Left lung (tissue), 14 donors: ENCODE measurements at places on chromosomes 2 and 18. TPM values are rescaled to one million over a fixed set of nuclear protein-coding genes. Genes with fewer than 3 reads are reported as not detected.

NOL4 gene
- polyA plus RNA-seq, result 1.1 TPM

VWC2L gene
- not detected for polyA plus RNA-seq

GTF3C2 gene
- 68.9 TPM for polyA plus RNA-seq

KIF3C gene
- 19.8 TPM for polyA plus RNA-seq

SF3B6 gene
- 119 TPM for polyA plus RNA-seq

LIMS3 gene
- 2.4 TPM for polyA plus RNA-seq

RBKS gene
- polyA plus RNA-seq, result 3.2 TPM

DNA sequence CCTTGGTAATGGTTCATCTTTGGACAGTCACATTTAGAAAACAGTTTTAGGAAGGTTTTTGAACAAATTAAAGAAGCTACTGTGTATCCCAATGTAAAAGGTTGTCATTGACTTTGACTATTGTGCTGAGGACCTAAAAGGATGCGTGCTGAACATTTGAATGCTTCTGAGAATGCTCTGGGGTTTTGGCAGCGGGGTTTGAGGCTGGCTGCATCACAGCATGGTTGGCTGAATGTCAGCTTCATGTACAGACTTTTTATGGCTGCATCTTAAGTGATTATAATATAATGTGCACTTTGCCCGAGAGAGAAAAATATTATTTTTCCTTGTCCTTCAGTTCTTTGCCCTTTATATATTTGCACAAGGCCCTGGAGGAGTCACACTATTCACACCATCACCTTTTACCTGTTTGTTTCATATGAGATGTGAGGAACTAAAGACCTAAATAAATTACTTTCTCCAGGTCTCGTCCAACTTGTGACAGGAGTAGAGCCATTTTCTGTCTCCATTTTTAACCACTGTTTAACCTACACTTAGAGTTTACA lies 125.9 kb downstream of the CCDC85A start:
- no peaks in the 10 kb centered on the region for H3K36me3 ChIP-seq
- no peaks in the 10 kb centered on the region for H3K27me3 ChIP-seq
- no peak for DNase-seq
- H3K4me3 ChIP-seq, result no peak overlapping the region
- H3K27ac ChIP-seq, result no peak overlapping the region

GRCh38 chr2:127365211-127365643 lies 22.5 kb downstream of the MAP3K2 start:
- H3K27me3 ChIP-seq, result no peaks in the 10 kb centered on the region
- DNase-seq, result no peak
- no peaks in the 10 kb centered on the region for H3K4me1 ChIP-seq
- no peaks in the 10 kb centered on the region for H3K36me3 ChIP-seq
- no peak overlapping the region for H3K4me3 ChIP-seq

DNA sequence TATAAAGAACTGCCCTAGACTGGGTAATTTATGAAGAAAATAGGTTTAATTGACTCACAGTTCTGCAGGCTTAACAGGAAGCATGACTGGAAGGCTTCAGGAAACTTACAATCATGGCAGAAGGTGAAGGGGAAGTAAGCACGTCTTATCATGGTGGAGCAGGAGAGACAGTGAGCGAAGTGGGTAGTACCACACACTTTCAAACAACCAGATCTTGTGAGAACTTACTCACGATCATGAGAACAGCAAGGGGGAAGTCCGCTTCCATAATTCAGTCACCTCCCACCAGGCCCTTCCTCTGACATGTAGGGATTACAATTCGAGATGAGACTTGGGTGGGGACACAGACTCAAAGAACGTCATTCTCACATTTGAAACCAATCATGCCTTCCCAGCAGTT lies 260.1 kb upstream of the FAM98A start:
- DNase-seq, result no peak
- no peaks in the 10 kb centered on the region for H3K4me1 ChIP-seq
- no peaks in the 10 kb centered on the region for H3K27me3 ChIP-seq
- no peak overlapping the region for H3K4me3 ChIP-seq
- no peaks in the 10 kb centered on the region for H3K36me3 ChIP-seq

DNA sequence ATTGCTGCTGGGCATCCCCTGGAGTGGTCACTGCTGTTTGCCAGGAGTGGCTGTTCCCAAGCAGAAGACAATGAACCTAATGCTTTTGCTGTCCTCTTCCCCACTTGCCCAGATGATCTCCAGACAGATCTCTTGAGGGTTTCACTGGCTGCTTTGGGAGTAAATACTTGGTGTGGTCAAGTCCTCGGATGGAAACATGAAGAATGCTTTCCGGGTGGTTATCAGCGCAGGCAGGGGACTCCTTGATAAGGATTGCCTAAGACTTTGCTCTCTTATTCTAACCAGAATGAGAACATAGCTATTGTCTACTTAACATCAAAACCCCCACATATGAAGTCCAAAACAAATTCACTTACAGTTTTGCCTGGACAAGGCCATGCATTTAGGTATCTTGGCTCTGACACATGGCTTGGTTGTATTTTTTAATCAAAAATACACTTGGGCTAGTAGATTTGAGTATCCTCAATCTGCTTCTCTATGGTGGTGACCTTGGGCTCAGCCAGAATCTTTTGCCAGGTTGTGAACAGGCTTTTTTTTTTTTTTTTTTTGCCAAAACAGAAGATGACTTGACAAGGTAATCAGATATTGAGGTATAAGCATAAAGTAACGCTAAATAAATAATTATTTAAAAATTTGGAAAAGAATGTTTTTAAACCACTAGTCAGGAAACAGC lies 34.8 kb upstream of the MYO3B start:
- no peaks in the 10 kb centered on the region for H3K4me1 ChIP-seq
- no peak overlapping the region for H3K27ac ChIP-seq
- H3K36me3 ChIP-seq, result no peaks in the 10 kb centered on the region
- H3K4me3 ChIP-seq, result no peak overlapping the region
- no peaks in the 10 kb centered on the region for H3K27me3 ChIP-seq

GRCh38 chr2:7627583-7627982 lies 710.4 kb downstream of the RNF144A start:
- no peaks in the 10 kb centered on the region for H3K27me3 ChIP-seq
- H3K36me3 ChIP-seq, result no peaks in the 10 kb centered on the region
- H3K4me1 ChIP-seq, result no peaks in the 10 kb centered on the region
- H3K4me3 ChIP-seq, result no peak overlapping the region
- H3K27ac ChIP-seq, result no peak overlapping the region

DNA sequence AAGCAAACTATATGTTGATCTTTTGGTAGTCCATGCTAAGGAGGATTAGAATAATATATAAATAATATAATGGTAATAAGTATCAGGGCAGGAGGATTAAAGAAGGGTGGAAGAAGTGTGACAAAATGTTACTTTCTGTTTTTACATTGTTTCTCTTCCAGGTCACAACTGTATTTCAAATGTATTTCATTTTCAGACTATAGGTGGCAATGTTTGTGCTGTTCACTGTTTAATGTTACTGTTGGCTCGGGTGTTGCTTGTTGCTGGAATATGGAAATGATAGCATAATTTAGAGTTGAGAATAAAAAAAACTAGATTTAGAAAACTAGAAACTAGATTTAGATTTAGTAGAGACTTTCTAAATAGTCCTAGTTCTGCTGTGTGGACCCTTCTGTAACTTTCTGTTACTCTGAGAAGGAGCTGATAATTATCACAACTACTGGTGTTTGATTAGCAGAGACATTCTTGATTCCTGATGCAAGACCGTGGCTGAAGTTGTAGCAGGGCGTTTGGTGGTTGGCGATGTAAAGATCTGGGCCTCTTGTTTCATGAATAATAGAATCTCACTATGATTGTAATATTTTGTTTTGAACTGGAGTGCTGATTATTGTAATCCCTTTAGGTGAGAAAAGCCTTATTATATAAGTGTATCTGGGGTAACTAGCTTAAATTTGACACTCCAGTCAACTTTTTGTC lies 7.9 kb downstream of the NEDD4L start:
- no peaks in the 10 kb centered on the region for H3K27me3 ChIP-seq
- H3K27ac ChIP-seq, result no peak overlapping the region
- H3K4me1 ChIP-seq, result peaks cover 4% of the 10 kb centered on the region
- DNase-seq, result no peak

DNA sequence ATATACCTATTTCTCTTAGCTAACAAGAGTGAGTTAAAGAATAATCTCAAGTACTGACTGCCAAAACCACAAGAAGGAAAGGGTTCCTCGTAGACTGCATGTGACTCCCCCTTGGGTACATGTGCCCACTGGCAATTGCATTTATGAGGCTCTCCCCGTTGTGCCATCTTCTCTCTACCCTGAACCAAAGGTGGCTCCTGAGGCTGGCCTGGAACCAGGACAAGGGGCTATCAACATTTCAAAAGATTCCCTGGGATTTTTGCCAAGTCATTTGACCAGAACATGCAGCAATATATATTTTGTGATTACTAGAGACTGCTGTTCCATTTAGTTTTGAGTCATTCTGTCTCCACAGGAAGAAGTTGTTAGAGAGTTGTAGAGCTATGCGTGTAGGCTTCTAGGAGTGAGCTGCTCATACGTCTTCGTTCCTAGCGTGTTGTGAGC lies 45.8 kb downstream of the LAMA3 start:
- H3K27me3 ChIP-seq, result peaks cover 12% of the 10 kb centered on the region
- no peak for DNase-seq
- no peak overlapping the region for H3K4me3 ChIP-seq
- H3K27ac ChIP-seq, result no peak overlapping the region

DNA sequence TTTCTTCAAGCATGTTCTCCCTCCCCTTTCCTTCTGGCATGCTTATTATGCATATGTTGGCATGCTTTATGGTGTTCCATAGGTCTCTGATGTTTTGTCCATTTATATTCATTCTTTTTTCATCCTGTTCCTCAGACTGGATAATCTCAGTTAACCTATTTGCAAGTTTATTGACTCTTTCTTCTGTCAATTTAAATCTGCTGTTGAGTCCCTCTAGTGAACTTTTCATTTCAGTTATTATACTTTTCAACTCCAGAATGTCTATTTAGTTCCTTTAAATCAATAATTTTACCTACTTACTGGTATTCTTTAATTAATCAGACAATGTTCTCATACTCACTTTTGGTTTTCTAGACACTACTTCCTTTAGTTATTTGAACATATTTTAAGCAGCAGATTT lies 101.2 kb downstream of the GALNT14 start:
- DNase-seq, result no peak
- no peak overlapping the region for H3K27ac ChIP-seq
- no peaks in the 10 kb centered on the region for H3K27me3 ChIP-seq
- H3K4me3 ChIP-seq, result no peak overlapping the region

DNA sequence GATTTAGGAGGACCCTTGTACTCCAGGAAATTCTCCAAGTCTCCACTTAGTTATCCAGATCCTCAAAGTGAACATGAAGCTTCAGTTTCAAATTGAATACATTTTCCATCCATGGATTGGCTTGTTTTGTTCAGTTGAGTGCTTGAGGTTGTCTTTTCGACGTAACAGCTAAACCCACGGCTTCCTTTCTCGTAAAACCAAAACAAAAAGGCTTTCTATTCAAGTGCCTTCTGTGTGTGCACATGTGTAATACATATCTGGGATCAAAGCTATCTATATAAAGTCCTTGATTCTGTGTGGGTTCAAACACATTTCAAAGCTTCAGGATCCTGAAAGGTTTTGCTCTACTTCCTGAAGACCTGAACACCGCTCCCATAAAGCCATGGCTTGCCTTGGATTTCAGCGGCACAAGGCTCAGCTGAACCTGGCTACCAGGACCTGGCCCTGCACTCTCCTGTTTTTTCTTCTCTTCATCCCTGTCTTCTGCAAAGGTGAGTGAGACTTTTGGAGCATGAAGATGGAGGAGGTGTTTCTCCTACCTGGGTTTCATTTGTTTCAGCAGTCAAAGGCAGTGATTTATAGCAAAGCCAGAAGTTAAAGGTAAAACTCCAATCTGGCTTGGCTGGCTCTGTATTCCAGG lies at the start of gene CTLA4:
TSS of gene CTLA4 (plus strand) at position 211 of the 640 bp plus-strand sequence. CDS start at position 383, 172 bp downstream.
- H3K4me1 ChIP-seq, result no peaks in the 10 kb centered on the region
- H3K27me3 ChIP-seq, result no peaks in the 10 kb centered on the region
- H3K36me3 ChIP-seq, result no peaks in the 10 kb centered on the region
- no peak within 1 kb of the TSS for H3K27ac ChIP-seq
- H3K4me3 ChIP-seq, result no peak within 1 kb of the TSS
- DNase-seq, result no peak

GRCh38 chr18:31041271-31042083 lies 1.1 kb downstream of the DSC3 start:
- no peak overlapping the region for H3K4me3 ChIP-seq
- peaks cover 74% of the 10 kb centered on the region for H3K27me3 ChIP-seq
- H3K36me3 ChIP-seq, result no peaks in the 10 kb centered on the region
- H3K27ac ChIP-seq, result no peak overlapping the region
- DNase-seq, result no peak

DNA sequence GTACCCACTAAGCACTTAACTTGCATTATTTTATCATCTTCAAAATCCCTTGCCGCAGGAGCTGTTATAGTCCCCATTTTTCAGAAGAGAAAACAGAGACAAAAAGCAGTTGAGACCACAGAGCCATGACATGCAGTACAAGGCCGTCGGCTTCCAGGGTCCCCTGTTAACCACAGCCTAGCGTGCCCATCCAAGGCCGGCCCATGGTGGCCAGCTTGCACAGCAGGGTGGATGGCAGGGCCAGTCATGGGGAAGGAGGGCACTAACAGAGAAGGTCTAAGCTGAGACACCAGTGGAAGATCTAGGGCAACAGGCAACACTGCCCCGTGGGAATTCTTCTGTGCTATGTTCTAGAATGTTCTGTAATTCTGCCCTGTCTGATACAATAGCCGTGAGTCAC lies 192.6 kb upstream of the ID2 start:
- H3K36me3 ChIP-seq, result no peaks in the 10 kb centered on the region
- H3K4me1 ChIP-seq, result peaks cover 7% of the 10 kb centered on the region
- no peak overlapping the region for H3K27ac ChIP-seq
- DNase-seq, result no peak

DNA sequence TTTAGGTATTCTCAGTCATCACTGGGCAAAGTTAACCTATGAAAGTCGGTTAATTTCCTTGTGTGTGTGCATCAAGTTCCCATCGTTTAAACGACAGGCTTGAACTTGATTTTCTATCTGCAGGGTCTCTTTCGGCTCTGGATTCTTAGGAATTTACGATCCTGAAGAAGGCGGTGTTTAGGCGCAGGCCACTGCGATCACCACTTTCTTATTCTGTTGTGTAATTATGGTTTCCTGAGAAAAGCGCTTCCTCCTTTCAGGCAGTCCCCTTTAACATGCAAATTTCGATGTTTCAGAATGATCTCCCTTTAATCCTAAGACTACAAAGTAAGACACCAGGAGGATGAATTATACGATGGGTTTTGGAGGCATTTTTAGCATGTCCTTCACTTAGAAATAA lies 27.9 kb upstream of the MBP start:
- no peak overlapping the region for H3K4me3 ChIP-seq
- no peaks in the 10 kb centered on the region for H3K36me3 ChIP-seq
- H3K27ac ChIP-seq, result peak overlapping the region; percentile 48
- peaks cover 21% of the 10 kb centered on the region for H3K4me1 ChIP-seq
- no peak for DNase-seq
